ENCODE measurements at places on chromosomes 1 and 21.
A peak's percentile ranks its signal among the peaks of the same experiment; 100 is the strongest.

DNA sequence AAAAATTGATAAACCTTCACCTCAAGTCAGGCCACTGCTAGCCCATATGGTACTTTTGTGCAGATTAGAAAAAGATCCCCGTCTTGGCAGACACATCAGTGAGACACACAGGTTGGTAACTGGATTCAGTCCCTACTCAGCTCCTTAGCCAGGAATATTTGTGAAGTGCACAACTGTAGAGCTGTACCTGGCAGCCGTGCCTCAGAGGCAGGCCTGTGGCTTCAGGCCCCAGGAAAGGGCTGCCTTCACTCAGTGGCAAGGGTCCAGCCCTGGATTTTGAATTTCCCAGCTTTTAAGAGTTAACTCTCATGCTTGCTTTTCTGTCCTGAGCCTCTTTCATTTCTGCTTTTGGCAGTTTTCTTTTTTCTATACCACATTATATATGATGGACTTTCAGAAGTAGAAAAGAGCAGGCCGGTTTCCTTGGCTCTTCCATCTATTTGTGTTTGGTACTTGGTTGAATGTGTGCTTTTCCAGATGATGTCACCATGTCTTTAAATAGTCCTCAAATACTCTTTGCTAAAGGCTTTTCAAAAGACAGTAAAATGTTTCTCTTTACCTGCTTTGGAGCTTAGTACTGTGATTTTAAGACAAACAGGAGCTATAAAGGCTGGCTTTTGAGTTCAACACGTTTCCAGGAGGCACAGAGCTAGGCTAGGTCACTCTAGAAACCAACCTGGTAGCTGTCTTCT lies 186.6 kb downstream of the AK5 start:
- no peak for DNase-seq

DNA sequence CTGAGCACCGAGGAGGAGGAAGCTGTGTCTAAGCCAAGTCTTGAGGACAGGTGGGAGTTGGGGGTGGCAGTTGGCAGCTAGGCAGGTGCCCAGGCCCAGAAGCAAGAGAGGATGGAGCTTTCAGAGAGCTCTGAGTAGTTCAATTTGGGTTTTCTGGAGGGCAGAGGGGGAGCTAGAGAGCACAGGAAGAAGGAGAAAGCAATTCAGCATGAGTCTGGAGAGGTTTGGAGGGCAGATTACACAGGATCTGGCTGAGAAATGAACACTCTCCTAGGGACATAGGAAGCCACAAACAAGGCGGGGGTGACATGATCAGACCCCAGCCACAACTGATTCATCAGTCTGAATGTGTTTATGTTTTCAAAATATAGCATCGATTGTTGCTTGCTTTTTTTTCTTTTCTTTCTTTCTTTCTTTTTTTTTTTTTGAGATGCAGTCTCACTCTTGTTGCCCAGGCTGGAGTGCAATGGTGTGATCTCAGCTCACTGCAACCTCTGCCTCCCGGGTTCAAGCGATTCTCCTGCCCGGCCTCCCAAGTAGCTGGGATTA lies 23.8 kb downstream of the PTPRF start:
- no peak for DNase-seq

DNA sequence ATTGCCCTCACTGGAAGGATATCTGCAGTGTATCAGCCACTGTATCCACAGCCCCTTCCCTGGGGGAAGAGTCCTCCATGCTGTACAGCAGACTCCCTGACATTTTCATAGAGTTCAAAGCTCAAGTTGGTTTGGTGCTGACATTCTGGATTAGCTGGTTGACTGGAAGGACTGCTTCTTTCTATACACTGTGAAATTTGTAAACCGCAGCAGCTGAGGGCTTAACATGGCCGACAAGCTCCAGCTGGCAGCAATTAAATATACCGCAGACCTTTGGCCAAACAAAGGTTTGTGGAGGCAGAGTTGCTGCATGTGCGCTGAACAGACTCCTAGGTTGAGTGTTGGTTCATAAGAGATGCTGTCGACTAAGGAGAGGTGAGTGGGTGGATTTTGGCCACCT lies 126.4 kb downstream of the DHRS3 start:
- DNase-seq = no peak

GRCh38 chr1:29259802-29260441 lies 23.6 kb downstream of the PTPRU start:
- no peak for DNase-seq

- no peak for DNase-seq
Measured at GRCh38 chr1:56525489-56526041, 53.8 kb downstream of the PLPP3 start.

GRCh38 chr1:210321131-210321530 lies 7.6 kb upstream of the HHAT start:
- no peak for DNase-seq

DNA sequence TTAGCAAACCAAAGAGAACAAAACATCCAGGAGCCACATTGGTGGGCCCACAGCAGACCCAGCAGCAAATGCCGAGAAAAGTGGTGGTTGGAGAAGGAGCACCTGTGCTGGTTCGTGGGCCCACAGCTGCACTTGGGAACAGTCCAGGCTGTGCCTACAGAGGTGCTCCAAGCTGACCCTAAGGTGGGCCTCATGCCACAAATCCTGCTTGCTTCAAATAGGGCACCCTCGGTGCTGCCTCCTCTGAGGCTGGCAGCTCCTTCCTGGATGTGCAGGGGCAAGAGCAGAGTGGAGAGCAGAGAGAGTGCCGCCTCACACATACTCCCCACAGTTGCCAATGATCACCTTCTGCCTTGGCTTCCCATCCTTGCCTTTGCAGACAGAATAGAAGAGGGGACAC lies 40.1 kb downstream of the BMP8A start:
- no peak for DNase-seq

GRCh38 chr1:91569411-91570119 lies 68.9 kb downstream of the CDC7 start:
- no peak for DNase-seq

DNA sequence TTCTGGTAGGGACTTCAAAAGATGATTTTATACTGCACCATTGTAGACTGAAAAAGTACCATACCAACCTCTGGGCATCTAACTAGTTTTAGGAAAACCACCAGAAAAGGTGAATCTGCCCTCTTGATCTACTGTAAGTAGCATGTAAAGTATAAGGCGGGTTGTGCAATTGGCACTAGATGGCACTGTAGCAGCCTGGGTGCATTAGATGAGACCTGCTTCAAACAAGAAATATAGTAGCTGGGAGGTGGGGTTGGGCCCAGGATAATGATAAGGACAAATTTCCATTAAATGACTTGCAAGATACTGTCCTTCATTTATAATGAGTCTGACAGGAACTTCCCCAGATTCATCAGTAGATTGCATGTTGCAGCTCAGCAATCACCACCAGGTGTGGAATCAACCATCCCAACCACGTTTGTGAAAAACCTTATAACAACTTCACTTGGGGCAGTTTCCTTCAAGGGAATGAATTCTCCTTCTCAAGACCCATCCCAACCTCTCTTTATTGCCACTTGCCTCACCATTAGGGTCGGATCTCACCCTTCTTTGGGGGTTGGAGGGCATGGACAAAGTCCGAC lies 37.3 kb upstream of the IL10 start:
- no peak for DNase-seq

- DNase-seq = no peak
Measured at GRCh38 chr1:228226956-228227791, 19.3 kb downstream of the OBSCN start.

DNA sequence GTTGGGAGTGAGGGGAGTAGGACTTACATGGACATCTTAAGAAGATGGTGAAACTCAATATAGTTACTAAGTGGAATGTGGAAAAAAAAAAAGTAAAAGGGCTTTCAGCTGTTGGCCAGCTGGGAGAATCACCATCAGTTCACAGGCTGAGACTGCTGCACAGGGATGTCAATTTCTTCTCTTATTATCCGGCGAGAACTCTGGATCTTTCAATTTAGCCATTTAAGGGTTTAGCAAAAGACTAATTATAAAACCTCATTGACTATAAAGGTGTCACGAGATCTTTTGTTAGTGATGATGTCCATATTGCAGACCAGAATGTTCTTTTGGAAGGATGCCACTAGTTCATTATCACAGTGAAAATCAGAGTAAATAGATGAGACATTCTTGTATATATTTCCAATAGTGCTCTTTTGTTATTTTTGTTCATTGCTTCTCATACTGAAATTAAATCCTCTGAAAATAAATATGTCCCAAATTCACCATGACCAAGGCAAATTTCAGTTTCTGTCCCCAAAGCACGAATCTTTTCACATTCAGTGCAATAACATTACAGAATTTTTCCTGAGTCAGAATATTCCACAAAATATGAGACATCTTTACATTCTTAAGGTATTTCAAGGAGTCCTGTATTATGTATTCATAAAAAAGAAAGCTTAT lies 266.1 kb downstream of the DNM3 start:
- DNase-seq = no peak

DNA sequence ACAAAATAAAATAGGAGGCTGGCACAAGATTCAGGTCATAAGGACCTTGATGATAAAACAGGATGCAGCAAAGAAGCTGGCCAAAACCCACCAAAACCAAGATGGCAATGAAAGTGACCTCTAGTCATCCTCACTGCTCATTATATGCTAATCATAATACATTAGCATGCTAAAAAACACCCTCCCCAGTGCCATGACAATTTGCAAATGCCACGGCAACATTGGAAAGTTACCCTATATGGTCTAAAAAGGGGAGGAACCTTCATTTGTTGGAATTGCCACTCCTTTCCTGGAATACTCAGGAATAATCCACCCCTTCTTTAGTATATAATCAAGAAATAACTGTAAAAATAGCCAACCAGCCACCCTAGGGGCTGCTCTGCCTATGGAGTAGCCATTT lies 108.8 kb upstream of the GRIK1 start:
- no peak for DNase-seq

- no peak for DNase-seq
Measured at GRCh38 chr1:166627558-166627957, 211.7 kb upstream of the POGK start.

- no peak for DNase-seq
Measured at GRCh38 chr1:168697356-168698126, 31.5 kb downstream of the DPT start.

- DNase-seq = peak; percentile 19
Measured at GRCh38 chr1:44237721-44238457, 24.6 kb downstream of the DMAP1 start.

DNA sequence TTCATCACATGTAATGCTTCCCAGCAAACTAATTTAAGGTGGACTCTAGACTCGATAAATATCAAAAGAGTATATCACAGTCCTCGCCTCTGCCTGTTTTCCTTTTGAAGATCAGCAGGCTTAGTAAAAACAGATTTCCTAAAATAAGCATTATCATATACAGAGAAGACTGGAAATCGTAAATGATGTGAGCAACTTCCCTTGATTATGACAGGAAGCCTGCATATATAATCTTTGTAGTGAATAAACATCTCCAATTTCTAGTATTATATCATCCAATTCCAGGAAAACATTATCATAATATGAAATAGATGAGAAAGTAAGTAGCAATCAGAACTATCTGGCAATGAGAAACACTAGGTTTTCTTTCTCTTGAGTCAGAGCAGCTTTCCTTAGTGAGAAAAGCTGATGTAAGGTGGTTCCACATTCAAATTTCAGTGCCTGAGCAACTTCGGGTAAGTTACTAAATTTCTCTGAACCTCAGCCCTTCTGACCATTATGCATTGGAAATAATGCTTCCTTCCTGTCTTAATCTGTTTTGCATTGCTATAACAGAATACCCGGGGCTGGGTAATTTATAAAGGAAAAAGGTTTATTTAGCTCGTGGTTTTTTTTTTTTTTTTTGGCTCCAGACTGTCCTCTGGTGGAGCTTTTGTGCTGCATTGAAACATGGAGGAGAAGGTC lies 12.6 kb upstream of the POU2F1 start:
- DNase-seq = no peak

GRCh38 chr1:225763716-225764548 lies 13.7 kb upstream of the SRP9 start:
- no peak for DNase-seq

- DNase-seq = no peak
Measured at GRCh38 chr1:147539122-147539575, 2.2 kb upstream of the BCL9 start.

- no peak for DNase-seq
Measured at GRCh38 chr1:192565946-192566345, 9.6 kb upstream of the RGS1 start.

- no peak for DNase-seq
Measured at GRCh38 chr1:240338837-240339236, 247.2 kb downstream of the FMN2 start.

DNA sequence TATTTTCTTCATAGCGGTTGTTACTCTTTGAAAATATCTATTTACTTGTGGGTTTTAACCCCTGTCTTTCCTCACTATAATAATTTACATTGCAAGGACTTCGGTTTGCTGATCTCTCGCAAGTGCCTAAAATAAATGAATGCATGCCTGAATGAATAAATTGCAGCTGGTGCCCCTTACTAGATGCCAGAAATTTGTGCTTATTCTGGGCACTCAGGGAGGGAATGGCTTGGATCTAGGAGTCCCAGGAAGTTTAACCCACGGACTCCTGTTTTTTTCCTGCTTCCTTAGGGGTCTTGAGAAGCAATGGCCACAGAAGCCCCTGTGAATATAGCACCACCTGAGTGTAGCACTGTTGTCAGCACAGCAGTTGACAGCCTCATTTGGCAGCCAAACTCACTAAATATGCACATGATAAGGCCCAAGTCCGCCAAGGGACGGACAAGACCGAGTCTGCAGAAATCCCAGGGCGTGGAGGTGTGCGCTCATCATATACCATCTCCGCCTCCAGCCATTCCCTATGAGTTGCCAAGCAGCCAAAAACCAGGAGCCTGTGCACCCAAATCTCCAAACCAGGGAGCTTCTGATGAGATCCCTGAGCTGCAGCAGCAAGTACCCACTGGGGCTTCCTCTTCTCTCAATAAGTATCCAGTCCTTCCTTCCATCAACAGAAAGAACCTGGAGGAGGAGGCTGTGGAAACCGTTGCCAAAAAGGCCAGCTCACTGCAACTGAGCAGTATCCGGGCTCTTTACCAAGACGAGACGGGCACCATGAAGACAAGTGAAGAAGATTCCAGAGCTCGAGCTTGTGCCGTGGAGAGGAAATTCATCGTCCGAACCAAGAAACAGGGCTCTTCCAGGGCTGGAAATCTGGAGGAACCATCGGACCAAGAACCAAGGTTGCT lies 4.2 kb upstream of the PLA2G2C start:
- DNase-seq = no peak

- DNase-seq = no peak
Measured at GRCh38 chr21:28257276-28257675, 735.4 kb downstream of the LTN1 start.

- DNase-seq = no peak
Measured at GRCh38 chr1:16242556-16243214, 5.7 kb upstream of the CPLANE2 start.

- DNase-seq = no peak
Measured at GRCh38 chr1:200908191-200908868, 13.6 kb downstream of the INAVA start.
